HCT116 (cell line): ENCODE measurements at places on chromosomes 3 and 15.

DNA sequence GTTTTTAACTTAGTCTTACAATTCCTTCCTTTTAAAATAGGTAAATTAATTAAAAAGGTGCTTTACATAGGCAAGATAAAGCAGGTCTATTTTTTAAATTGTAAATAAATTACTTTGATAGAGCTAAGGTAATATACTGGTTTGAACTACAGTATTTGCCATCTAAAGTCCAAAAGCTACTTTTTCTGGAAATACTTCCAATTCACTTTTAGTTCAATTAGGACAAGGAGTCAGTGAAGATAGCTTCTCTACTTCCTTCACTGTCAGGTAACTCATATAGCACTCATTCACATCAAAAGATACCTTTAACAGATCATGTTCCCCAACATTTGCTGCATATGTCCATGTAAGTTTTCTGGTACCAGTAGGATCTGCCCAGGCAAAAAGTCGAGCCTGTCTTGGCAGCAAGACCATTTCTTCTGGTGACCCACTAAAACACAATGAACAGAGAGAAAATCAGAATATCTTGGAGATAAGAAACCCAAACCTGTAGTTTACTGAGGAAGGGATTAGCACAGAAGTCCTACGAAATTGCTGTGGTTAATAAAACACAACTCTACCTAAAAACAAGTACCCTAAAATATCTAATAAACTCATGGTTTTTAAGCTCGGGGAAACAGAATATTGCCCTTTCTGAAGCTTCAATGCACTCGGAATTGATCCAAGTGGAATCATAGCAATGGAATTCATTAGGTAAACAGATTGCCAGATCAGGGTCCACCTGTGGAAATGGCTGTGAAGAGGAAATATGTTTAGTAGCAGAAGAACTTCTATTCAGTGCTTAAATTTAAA, 153.1 kb downstream of the VPS13C start:
- DNase-seq: no peak

DNA sequence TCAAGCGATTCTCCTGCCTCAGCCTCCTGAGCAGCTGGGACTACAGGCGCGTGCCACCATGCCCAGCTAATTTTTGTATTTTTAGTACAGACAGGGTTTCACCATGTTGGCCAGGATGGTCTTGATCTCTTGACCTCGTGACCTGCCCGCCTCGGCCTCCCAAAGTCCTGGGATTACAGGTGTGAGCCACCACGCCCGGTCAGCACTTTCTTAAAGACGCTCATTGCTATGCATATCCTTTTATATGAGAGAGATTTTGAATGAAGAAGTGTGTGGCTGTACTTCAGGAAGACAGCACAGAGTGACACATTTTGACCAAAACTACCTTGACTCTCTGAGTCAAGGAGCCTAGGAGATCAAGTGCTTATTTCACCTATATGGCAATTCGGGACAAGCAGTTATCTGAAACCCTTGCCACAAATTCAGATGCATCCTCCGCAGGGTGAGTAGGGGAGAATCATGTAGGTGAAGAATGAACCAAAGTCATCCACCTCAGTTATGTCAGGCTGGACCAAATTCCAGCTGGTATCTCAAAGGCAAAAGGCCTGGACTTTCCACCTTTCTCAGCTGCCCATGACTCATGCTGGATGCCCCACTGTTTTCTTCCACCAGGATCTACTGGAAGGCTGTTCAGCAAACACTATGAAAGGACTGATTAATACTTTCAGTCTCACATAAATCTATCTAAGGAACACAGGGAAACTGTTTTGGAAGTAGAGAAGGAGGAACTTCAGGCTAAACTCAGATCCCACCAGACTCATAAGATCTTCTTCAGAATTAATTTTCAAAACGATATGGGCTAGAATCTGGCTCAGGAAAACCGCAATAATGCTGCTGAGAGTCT, 31.9 kb downstream of the SUSD5 start:
- DNase-seq: no peak

DNA sequence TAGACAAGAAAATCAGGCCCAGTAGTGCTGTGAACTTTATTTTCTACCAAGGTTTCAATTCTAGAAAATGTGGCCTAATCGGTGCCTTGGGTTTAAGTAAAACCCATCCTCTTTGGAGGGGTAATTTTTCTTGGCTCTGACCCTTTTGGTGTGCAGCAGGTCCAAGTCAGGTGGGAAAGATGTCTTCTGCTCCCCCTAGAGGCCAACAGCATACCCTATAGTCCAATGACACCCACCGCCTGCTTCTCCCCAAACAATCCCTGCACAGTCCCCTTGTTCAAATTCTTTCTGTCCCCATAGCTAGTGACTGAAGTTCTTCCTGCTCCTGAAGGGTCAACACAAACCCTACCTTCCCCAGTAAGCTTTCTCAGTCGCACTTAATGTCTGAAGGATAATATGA, 261.8 kb upstream of the GOLGA6L4 start:
- DNase-seq: no peak

GRCh38 chr3:29649815-29650547, 369.1 kb downstream of the RBMS3 start:
- DNase-seq: no peak

DNA sequence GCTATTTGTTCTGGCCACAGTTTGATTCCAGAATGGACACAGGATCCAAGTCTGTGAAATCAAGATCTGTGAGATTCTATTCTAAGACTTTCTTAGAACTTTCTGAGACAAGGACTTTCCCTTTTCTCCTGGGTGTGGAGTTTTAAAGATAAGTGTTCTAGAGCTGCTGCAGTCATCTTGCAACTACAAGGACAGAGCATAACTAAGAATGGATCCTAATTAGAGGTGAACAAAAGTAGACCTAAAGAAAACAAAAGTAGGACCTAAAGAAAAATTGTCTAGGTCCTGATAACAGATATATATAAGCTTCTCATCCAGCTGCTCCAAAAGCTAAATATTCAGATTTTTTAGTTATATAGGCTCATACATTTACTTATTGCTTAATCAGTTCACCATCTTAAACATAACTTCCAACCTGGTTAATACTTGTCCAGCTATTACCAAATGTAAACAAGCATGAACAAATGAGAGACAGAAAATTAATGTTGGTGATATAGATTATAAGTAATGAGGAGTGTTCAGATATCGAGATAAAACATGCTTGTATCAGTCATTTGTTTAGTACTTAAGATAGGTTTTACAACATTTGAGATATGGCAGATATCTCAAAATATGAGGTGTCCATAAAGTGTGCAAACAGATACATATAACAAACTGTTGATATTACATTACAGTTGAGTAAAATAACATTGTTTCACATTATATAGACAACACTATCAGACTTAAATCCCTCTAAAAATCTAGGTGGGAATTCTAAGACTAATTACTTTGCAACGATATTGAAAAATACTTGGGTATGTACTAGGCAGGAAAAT, 75.1 kb downstream of the CD200 start:
- DNase-seq: no peak

- no peak for DNase-seq
Measured at GRCh38 chr3:182787302-182788036, 5.8 kb upstream of the ATP11B start.
